ENCODE measurements at places on chromosomes 6 and 20.

DNA sequence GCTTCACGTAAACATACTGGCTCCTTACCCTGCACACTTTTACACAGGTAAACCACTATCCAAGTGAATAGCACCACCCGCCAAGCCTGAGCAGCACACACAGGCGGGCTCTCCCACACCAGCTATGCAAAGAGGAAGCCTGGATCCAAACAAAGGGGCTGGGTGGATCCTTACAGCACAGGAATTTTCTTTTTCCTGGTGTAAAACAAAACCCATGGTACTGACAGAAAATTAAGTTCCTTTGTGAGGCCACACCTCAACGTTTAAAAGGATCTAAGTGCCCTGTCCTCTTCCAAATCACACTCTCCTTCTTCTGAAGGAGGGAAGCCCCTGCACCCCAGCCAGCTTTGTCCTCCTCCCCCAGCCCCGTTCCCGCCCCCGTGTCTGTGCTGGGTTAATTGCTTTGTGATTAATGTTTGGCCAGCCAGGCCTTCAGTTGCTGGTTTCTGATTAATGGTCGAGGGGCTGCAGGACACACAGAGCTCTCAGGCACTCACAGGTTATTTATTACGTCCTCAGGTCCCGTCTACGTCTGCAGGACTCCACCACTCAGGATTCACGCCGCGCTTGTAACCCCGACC is 6.1 kb downstream of the DACT2 start:
- no peak for DNase-seq

DNA sequence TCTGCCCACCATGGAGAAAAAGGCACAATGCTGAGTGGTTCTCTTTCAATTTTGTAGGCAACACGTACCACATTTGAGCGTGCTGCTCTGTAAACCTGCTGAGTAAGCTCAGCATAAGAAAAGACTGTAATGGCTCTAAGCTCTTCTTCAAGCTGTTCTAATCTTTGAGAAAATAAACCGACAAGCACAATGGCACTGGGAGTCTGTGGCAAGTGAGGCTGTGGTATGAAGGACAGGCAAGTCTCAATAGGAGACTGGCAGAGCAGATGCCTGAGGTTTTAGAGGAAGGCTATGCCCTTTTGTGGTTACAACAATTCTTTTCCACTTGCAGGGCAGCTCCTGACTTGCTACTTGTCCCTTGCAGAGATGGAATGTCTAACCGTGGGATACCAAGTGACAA is 136.7 kb upstream of the EXOC2 start:
- no peak for DNase-seq

- DNase-seq: peak; percentile 62
Observed at GRCh38 chr20:50376888-50377459, 133.2 kb upstream of the PTPN1 start.

GRCh38 chr20:3749689-3750531 is 17.4 kb downstream of the HSPA12B start:
- DNase-seq: no peak

DNA sequence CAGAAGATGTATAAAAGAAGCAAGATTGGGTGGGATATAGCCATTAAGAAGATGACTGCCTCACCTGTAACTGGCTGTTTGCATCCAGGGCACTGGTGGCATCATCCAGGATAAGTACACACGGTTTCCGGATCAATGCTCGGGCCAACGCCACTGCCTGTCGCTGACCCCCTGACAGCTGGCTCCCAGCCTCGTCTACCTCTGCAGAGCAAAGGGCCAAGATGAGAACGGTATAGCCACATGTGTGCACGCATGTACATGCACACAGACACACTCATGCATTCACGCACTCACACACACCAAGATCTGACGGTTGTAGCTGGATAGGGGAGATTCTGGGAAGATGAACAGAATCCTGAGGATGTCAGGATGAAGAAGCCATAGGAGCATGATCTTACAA is 3.2 kb upstream of the PSMB8 start:
- no peak for DNase-seq

DNA sequence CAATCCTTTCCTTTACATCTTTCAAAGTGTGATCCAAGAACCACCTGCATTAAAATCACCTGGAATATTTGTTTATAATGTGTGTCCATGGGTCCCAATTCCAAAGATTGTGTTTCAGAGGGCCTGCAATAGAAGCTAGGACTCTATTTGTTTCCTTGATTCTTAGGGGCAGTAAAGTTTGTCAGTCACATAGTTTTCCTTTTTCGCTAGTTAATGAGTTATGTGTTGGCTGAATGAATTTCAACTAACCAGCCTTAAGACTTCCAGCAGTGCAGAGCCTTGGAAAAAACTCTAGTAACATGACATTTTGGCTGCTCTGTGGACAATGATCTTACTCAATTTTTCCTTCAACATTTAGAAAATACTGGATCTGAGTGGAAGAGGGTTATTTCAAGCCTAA is 11.3 kb downstream of the FAM217A start:
- DNase-seq: no peak

DNA sequence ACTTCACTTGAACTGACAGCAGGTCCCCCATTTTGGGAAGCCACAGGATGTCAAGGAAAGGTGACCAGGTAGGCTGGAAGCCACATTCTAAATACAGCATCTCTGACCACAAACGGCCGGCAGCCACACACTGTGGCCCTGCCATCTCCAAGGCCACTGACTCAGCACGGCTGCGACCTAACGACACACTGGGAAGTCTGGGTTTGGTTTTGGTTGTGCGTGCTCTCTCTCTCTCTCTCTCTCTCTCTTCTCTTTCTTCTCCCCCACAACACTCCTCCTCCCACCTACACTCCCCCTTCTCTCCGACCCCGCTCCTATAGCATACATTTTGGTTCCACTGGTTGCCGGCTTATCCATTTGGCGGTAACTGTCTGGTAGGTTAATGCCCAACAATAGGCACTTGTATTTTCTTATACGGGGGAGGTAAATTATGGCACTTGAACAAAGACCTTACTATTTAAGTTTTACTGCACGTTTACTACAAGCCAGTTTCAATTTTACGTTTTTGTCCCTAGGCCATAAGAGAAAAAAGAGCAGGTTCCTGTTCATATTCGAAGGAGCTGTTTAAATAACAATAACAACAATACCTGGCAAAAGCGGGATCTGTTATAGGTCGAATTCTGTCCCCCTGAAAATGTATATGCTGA is 103.6 kb downstream of the GMDS start:
- no peak for DNase-seq

- peak; percentile 52 for DNase-seq
Observed at GRCh38 chr20:45433316-45433715, 17.4 kb downstream of the PIGT start.

DNA sequence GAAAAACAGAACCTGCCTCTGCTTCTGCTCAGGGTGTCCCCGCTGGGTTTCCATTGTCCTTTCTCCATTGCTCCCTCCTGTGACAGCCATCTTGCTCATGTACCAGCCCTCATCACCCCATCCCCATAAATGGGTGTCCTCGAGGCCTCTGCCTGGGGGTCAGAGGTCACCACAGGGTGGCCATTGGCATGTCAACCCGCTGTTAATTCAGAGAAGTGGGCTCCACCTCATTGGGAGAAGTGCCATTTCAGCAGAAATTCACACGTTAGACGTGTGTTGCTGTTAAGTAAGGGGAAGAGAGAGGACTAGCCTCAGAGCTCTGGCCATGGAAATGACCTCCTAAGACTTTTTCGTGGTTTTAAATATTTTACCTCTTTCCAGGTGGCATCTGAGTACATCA is 71.9 kb downstream of the PTPN1 start:
- no peak for DNase-seq

DNA sequence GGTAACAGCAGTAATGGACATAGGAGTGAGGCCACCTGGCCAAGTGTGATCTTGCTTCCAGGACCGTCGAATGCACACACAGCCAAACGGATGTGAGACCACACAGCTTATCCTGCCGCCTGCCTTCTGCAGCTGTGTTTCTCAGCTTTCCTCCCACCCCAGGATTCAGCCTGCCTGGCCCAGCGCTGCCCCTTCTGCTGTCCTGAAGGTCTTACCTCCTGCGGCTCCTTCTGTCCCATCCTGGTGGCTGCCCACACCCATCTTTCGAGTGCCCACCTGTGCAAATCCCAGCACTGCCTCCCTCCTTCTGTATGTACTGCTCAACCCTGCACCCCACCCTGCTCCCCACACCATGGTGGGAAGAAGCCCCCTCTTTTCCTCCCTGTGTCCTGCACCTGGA is 49.4 kb upstream of the DACT2 start:
- no peak for DNase-seq

- DNase-seq: no peak
Observed at GRCh38 chr6:113146878-113147277, 710.3 kb upstream of the MARCKS start.

DNA sequence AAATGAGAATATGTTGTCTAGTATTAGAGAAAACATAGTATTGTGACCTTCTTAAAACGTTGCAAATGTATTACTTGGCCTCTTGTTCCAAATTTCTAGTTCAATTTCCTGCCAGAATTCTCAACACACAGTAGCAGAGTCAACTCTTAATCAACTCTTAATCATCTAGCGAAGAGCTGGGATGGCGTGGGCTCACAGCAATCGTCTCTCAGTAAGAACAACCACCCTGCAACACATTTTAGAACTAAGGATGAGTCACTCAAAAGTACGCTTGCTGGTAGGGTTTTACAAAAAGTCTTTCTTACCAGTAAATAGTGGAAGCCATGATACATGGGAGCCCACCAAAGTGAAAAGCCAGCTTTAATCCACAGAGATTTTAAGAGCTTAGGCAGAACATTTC is 24.6 kb downstream of the GPR6 start:
- DNase-seq: no peak

- DNase-seq: no peak
Observed at GRCh38 chr6:45109551-45109950, 218.6 kb upstream of the RUNX2 start.

- DNase-seq: peak; percentile 7
Observed at GRCh38 chr6:71527886-71528285, 239.3 kb downstream of the OGFRL1 start.

DNA sequence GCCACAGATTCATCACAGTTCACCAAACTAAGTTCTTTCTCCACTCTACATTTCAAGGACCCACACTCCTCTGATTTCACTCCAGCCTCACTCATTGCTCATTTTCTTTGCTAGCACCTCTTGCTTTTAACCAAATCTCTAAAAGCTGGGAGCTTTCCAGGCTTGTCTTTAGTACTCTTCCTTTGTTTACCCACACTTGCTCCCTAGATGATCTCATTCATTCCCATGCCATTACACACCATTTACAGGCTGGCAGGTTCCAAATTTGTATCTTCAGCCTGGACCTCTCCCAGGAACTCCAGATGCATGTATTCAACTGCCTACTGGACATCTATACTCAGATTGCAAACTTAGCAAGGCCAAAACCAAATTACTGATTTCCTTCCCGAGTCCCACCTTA is 5.3 kb upstream of the GUCA1B start:
- DNase-seq: peak; percentile 93

GRCh38 chr6:7496266-7496875 is 45.1 kb upstream of the DSP start:
- no peak for DNase-seq

DNA sequence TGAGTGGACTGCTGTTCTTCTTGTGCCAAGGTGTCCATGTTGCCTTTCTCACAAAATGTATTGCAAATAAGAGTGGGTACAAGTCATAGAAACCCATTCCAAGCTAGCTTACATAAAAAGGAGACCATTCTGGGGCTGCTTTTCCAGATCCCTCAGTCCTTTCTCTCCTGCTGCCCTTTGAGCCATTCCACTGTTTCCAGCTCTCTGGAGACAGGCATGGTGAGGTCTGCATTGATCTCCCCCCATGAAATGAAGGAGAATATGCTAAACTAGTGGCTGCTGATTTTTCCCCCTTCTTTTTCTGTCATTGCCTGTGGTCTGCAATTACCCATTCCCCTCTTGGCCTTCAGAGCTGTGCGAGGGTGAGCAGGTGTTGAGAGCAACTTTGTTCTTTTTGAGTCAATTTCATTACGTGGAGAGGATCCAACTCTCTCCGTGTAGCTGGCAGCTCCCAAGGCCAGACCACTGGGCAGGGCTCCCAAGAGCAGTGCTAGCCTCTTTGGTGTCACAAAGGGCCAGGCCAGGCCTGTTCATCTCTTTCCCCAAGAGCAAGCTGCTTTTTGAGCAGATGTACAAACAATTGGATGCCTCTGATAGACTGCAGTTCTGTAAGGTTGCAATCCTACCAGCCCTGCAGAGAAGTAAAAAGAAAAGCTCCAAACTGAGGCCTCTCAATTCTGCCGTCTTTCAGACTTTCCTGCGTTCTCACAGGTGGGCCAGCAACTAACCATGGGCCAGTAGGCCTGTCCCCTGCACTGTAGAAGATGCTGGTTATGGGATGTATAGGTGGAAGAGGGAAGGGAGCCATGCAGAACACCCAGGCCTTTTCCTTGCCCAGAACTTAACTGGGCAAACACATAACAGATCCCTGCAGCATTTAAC is 96.1 kb upstream of the ARMC2 start:
- no peak for DNase-seq

DNA sequence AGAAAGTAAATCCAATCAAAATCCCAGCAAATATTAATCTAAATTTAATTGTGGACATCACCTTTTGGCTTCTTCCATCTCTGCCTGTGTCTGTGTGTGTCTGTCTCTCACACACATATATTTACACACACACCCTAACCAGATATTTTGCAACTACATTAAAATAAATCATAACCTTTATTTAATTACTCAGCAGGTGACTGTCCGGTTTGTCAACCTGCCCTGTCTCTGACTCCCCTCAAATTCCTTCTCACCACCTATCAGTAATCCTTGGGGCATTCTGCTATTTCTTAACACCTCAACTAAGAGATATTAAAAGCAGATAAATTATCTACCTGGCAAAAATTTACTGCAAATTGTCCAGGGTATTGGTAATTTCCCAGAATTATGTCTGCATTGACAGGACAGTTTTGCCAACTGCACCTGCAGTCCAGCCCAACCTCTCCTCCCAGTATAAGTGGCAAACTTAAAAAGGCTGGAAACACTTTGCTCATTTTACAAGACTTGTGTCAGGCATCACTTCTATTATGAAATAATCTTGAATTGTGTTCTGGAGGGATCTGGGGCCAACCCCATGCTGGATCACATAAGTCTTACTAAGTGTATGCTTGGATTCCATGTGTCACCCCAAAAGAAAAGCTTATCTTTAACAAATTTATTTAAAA is 216.1 kb downstream of the GMDS start:
- no peak for DNase-seq

DNA sequence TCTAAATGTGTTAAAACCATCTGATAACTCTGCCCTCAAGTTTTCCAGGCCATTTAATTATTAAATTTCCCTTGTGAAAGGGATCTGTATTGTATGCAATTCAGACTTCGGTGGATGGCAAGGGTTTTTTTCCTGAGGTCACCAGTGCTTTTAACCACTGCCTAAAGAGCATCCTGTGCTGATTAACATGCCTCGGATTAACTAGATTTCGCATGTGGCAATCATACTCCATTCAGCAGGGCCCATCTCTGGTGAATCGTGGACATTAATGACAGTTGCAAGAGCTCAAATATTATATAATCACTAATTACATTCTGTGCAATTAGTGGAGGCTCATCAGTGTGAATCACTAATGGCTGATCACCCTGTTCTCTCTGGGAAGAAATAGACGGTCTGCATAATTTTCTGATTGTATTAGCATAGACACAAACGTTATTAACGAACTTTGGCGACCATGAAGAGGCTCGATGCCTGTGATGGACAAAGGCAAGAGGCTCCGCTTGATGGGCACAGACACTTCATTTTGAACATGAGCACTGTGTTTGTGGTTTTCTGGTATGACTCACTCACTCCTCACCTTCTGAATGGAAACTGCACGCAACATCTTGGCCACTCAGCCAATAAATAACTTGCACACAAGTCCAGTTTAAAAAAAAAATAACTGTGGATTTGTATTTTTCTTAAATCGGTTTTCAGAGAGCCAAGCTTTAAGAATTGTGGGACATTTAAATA is 31.4 kb downstream of the LINC00237 start:
- peak; percentile 60 for DNase-seq

Data from NCI-H226 (cell line).